Activated naive CD4-positive, alpha-beta T cell treated with anti-CD3 and anti-CD28 coated beads for 36 hours (primary cell): ENCODE measurements at places on chromosomes 3 and 15.

DNA sequence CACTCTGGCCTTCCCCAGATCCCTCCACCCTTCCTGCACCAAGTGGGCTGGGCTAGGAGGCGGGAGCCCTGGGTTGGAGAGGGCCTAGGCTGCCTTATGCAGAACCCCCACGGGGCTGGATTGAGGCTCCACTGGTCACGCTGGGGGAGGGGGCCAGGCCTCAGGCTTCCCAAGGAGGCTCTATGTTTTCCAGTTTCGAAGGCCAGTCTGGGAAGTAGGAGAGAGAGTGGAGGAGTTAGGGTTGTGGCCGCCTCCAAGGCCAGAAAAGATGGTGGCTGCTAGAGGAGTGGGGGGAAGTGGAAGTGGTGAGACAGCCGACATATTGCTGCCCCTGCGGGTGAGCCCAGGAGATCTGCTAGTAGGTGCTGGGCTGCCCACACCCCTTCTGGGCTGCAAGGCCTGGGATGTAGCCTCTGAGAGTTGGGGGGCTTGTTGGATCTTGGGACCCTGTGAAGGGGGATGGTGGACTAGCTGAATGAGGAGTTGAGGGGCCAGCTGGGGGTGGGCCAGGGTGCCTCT, 1.2 kb downstream of the GNAI2 start:
- peak; percentile 53 for DNase-seq

DNA sequence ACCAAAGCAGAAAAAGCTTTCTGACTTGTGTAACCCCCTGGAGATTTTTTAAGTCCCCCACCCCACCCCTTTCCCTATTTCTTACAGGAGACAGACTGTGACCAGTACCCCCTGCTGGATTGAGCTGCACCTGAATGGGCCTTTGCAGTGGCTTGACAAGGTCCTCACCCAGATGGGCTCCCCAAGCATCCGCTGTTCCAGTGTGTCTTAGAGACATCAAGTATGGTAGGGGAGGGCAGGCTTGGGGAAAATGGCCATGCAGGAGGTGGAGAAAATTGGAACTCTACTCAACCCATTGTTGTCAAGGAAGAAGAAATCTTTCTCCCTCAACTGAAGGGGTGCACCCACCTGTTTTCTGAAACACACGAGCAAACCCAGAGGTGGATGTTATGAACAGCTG, 64.1 kb downstream of the AAGAB start:
- no peak for DNase-seq

DNA sequence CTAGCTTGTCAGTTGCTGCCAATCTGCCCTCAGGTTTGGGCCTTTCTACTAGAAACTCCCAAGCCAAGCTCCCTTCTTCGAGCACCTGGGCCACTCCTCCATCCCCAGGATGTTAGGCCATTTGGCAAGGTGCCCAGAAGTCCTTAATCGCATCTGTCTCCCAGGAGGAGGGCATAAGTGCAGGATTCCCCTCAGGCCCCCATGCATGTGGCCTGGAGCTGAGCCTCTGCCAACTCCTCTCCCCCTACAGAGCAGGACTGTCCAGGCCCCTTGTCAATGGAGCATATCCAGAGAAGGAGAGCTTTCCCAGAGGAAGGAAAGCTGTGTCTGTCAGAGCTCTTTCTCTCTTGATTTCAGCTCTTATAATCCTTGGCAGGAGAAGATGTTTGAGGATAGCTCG, 182.6 kb upstream of the ROPN1 start:
- DNase-seq: no peak

DNA sequence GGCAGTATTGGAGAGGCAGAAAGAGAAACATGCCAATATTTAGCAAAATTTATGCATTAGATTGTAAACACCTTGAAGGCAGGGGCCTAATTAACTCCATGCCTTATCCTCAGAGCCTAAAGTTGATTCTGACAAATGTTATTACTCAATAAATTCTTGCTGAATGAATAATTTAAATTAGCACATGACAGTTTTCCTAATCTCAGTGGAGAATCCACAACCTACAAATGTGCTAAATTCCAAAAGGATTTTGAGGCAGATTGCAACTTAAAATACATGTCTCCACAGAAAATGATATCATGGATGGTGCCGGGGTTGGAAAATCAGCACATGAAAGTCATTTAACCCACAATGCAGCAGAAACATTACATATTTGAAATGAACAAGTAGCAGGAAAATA, 41.1 kb upstream of the NANOGP8 start:
- DNase-seq: no peak

DNA sequence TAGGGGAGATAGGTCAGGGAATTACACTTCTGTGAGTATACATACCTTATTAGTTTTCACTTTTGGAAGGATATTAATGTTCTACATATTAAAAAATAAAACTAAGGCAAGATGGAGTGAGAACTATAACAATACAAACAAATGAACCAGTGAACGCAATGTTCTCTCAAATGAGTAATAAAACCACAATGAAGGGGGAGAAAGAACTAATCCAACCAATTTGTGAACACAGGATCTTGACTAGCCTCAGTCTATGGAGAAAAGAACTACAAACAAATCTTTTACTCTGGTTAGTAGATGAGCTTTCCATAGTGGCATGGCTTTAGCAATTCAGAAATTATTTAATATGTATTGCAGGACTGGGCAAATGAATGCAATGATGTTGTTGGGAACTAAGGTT, 26.9 kb upstream of the ATOSA start:
- DNase-seq: no peak

DNA sequence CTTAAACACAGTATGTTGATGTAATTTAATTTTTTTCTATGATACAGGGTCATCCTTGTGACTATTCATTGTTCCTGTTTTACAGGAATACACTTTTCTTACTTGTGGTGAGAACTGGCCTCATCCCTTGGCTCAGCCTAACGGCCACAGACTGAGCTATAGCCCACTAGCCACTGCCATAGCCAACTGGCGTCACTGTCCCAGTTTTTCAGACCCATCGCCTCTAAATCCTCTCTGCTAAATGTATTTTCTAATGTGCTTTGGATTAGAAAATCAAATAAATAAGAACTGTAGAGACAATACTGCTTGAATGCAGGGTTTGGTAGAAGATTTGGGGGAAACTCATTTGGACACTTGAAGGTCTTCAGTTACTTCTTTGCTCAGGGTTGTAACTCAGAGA, 113.1 kb downstream of the TIGIT start:
- DNase-seq: no peak

GRCh38 chr15:89787944-89788343, 11.8 kb downstream of the MESP2 start:
- DNase-seq: no peak

DNA sequence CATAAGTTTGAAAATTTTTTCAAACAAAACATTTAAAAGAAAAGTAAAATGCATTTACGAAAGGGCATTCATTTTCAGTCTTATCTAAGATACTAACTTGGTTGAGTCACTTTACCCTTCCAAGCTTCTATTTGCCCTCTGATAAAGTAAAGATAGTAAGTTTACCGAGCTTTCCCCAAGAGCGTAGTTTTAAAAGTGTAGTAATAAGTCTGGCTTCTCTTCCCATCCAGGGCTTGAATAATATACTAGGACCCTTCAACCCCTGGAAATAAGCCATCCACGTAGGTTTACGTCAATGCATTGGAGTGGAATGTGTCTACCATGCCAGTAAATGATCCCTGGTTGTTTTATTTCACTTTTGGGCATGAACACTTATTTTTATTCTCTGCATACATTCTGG, 608.3 kb downstream of the NTRK3 start:
- no peak for DNase-seq

- DNase-seq: no peak
These were observed 92.9 kb downstream of the WDR76 start for GRCh38 chr15:43919540-43920253.

- DNase-seq: no peak
These were observed 234.1 kb downstream of the THSD4 start for GRCh38 chr15:71349336-71349735.

- DNase-seq: no peak
These were observed 291.6 kb upstream of the TGFBR2 start for GRCh38 chr3:30314757-30315325.

- DNase-seq: no peak
These were observed 129.1 kb upstream of the SOX2 start for GRCh38 chr3:181582619-181583018.
